ENCODE measurements at places on chromosomes 12 and 14. TPM values are rescaled to one million over a fixed set of nuclear protein-coding genes. Genes with fewer than 3 reads are reported as not detected.

DNA sequence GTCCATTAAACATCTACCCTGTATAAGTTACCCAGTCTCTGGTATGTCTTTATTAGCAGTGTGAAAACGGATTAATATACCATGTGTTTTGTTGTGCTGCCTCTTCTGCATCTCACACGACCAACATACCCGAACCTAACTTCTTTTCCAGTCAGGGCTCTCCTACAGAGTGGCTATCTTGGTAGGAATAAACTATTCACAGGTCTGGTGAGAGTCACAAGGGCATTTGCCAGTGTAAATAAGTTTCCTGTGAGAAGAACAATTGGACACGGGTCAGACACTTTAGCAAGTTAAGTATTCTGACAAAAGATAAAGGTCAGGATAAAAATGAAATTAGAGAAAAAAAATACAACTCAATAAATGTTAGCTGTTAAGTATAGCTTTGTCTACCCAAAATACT, 60.9 kb downstream of the MYF5 start:
- DNase-seq = no peak

DNA sequence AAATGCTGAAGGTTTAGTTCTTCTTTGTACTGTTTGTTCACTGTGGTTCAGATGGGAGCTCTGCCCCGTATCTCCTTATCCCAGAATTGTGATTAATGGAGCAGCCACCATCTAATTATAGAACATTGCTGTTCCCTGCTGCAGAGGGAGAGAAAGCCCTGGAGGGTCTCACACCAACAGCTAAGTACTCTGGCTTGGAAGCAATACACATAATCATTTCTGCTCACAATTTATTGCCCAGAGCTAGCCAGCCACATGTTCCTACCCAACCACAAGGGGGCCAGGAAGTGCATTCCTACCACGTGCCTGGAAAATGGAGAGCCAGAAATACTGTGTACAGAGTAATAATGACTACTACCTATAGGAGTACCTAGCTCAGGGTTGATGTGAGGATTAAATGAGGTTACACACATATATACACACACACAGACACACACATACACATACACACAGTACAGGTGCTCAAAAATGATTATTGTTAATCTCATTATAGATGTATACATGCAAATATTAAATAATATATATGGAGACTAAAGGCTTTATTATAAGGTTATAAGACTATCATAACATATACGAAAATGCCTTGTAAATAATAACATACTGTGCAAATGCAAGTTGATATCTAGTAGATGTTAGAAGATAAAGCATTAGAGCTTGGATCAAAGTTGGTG, 22.3 kb downstream of the MSRB3 start:
- no peak for DNase-seq

Gene CCDC175
- 0.20 TPM for total RNA-seq

- DNase-seq = no peak
These were observed 114.2 kb downstream of the PDE3A start for GRCh38 chr12:20482491-20483054.

DNA sequence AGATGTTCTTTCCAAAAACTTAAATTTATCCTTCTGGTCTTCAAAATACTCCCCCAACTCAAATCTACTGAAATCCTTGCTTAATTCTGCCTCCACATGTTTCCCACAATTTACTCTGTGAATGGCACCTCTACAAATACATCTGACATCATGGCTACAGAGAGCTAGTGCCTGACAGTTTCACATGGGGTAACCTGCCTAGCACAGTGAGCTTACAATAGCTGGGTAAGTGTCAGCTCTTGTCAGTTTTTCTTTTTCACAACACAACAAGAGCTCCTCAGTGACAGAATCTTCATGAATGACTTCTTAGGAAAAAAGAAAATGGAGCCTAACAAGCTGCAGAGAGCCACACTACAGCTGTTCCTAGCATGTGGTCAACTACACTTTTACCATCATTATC, 54.4 kb downstream of the NIN start:
- no peak for DNase-seq

DNA sequence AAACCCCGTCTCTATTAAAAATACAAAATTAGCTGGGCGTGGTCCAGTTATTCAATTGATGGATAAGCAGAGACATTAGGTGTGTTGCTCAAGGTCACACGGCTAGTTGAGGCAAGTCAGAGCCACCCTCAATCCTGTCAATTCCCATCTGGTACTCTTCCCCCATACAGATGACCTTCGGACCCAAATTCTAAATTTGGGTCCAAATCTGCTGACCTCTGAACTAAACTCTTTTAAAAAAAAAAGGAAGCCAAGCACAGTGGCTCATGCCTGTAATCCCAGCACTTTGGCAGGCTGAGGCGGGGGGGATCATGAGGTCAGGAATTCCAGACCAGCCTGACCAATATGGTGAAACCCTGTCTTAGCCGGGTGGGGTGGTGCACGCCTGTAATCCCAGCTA, 23.9 kb downstream of the GCN1 start:
- DNase-seq = no peak

DNA sequence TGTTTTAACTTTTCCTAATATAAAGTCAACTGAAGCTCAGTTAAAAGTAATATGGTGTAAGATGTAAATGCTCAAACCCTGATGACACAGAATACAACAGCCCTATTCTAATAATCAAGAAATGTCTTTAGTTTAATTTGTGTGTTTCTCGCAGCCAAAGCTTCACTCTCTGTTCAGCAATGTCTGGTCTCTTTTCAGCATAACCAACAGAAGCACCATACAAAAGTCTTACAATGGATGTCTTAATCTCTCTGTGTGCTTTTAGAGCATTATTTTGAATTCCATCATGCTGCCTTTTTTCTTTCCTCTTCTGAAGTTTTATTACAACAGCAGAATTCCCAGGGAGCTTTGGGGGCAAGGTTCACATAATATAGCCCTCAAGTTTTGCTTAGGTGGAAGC, 210.2 kb upstream of the NPAS3 start:
- no peak for DNase-seq
